ENCODE measurements at places on chromosomes 3 and 15.

- no peak for DNase-seq
Observed at GRCh38 chr15:22956978-22957260, 23.2 kb downstream of the CYFIP1 start.

GRCh38 chr15:47586653-47587224 lies 130.6 kb upstream of the SEMA6D start:
- DNase-seq: no peak

DNA sequence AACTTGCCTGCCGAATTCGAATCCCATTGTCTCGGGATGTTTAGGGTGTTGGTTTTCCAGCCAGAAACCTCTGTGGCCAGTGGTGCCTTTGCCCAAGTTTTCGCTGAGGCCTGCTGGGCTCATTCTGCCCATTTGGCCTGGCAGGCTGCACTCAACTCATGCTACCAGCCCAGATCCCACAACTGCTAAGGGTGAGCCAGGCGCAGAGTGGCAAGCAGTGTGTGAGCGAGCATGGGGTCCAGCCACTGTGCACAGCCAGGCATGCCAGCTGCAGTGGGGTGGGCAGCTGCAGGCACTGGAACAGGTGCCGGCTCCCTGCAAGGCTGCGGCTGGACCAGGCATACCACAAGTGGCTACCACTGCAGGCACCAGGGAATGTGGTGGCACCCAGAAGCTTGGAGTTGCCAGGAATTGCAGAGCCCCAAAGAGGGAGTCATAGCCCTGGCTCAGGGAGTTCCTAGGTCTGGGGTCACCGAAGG lies 151.4 kb upstream of the P2RY1 start:
- no peak for DNase-seq

- peak; percentile 48 for DNase-seq
Observed at GRCh38 chr3:197878427-197878826, 71.6 kb upstream of the RPL35A start.

DNA sequence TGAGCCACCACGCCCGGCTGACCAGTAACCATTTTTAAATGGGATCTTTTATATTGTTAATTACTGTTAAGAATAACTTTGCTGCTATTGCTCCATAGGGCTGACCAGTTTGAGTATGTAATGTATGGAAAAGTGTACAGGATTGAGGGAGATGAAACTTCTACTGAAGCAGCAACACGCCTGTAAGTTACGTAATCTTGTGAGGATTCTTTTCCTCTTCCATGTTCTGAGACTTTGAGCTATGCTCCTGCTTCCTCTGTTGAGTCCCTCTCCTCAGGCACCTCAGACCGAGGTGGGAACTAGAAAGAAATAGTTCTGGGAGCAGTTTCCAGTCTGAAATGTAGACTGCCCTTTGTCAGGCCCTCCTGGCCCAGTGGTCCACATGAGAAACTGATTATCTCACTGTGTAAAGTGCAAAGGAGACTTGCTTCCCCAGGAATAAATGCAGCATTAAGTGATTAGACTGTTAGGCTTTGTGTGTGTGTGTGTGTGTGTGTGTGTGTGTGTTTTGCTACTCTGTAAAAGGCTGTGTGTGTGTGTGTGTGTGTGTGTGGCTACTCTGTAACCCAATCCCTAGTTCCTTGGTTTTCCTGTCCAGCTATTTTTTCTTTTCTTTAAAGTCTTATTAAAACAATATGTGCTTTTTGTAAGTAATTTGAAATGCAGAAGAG lies 5.2 kb downstream of the POLR2H start:
- DNase-seq: no peak

DNA sequence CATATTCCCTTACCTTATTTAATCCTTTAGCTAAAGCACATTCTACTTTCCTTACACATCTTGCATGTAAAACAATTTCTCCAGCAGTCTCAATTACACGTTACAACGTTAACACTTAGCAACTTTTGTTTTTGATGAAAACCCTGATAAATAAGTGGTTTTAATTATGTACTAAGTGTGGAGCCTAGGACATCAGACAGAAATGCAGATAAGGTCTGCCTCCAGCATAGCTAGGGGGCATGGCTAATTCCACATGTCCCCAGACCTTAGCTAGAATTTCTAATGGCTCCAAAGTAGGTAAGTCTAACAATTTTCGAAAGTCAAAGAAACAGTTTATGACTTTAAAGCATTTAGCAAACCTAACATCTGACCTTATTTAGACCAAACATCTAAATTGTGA lies 77.4 kb upstream of the TERB2 start:
- no peak for DNase-seq

- DNase-seq: no peak
Observed at GRCh38 chr3:66196633-66197032, 24.2 kb upstream of the SLC25A26 start.

GRCh38 chr3:70811880-70812279 lies 499.4 kb upstream of the MDFIC2 start:
- no peak for DNase-seq

- peak; percentile 23 for DNase-seq
Observed at GRCh38 chr3:132034486-132035464, at the start of gene CPNE4. TSS of gene CPNE4 (minus strand) at chr3:132035014.

DNA sequence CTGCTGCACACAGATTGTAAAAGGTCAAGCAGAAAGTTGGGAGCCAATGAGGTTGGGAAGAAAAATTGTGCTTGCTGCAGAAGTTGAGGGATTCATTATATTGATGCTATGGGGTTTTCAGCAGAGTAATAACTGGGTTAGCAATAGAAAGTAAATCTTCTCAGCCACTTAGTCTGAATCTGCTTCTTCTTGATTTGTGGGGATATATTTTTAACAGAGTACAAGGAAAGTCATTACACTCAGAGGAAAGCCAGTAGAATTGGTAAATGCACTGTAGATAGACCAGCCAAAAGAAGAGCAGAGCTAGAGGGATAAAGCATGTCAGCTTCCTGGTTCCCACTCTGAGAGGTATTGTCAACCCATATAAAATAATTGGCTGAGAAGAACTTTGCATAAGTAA lies 663.6 kb downstream of the NLGN1 start:
- DNase-seq: no peak

GRCh38 chr15:51938286-51938685 lies 33.3 kb downstream of the LEO1 start:
- no peak for DNase-seq

- DNase-seq: no peak
Observed at GRCh38 chr3:38255627-38256026, 10.0 kb upstream of the SLC22A13 start.

DNA sequence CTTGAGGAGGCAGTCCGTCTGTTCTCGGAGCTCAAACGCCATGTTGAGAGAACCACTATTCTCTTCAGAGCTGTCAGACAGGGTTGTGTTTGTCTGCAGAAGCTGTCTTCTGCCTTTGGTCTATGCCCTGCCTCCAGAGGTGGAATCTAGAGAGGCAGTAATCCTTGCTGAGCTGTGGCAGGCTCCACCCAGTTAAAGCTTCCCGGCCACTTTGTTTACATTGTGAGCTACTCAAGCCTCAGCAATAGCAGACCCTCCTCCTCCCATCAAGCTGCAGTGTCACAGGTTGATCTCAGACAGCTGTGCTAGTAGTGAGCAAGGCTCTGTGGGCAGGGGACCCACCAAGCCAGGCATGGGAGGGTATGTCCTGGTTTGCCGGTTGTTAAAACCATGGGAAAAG lies 8.9 kb downstream of the OR5AC2 start:
- no peak for DNase-seq

DNA sequence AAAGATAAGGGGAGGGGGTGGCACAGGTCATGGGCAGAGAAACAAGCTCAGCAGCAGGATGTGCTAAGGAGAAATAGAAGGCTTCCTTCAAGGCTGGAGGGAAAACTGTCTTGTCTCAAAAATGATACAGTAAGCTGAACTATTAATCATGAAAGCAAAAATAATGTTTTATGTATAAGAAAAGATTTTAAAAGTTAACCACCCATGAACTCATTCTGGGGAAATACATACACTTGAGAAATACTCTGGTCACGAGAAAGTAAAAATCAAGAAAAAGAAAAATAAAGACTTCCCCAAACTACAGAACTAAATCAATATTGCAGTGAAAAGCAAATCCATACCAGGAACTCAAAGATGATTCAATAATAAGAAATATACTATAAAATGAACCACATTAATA lies 80.7 kb downstream of the KLF13 start:
- no peak for DNase-seq

- DNase-seq: no peak
Observed at GRCh38 chr3:20462226-20462625, 276.2 kb upstream of the SGO1 start.

DNA sequence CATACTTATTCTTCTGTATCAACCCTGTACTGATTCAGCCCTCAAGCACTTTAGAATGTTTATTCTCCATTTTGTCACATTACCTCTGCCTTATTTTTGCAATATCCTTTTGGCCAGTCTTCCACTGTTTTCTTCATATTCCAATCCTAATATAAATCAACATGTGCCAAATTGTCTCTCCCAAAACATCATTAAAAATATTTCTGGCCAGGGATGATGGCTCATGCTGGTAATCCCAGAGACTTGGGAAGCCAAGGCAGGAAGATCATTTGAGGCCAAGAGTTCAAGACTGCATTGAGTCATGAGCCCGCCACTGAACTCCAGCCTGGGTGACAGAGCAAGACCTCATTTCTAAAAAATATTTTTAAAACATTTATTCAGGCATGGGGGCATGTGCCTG lies 641.4 kb upstream of the CBLB start:
- no peak for DNase-seq

DNA sequence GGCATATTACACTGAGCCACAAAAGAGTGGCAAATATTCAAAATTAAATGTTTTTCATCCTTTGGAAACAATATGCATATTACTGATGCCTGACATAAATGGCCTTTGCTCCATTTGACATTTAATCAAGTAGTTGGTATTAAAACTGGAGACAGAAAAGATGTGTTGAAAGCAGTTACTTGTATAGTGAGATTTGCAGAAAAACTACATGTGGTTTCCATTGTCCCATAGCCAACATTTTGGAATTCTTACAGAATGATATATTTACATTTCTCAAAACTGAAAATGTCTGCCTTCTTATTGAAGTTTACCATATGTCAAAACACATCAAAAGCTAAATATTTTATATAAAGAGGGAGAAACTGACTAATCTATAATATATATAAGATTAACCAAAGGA lies 21.6 kb downstream of the SHOX2 start:
- DNase-seq: no peak

GRCh38 chr3:114567771-114568170 lies 273.9 kb downstream of the TIGIT start:
- no peak for DNase-seq

- DNase-seq: no peak
Observed at GRCh38 chr3:57982561-57983243, 25.5 kb upstream of the FLNB start.

DNA sequence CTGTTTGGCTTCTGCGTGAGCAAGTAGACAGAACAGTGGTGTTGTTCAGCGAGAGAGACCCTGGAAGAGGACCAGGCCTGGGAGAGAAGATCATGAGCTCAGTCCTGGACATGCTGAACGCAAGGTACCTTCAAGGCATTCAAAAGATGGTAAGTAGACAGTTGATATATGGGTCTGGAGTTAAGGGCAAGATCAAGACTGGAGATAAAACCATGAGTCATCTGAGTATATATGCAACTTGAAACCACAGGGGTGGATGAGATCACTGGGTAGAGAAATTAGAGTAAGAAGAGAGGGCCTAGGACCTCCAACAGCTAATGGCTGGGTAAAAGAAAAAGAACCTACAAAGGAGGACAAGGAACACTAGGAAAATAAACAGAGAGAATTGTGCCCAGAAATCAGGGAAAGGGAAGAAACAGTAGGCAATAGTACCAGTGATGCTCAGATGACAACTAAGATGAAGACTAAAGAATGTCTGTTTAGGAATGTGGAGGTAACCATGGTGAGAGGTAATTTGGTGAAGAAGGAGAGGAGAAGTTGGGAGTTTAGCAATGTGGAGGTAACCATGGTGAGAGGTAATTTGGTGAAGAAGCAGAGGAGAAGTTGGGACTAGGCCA lies 343.2 kb upstream of the ADAMTS9 start:
- DNase-seq: no peak

DNA sequence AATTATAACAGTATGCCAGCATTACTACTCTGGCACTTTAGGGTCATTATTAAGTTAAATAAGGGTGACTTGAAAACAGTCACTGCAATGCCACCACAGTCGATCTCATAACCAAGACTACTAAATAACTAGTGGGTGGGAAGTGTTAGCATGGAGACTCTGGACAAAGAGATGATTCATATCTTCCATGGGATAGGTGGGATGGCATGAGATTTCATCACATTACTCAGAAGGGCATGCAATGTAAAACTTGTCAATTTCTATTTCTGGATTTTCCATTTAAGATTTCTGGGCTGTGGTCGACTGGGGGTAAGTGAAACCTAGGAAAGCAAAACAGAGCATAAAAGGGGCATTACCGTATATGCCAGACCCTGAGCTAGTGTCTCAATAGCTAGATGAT lies 538.9 kb upstream of the GRM7 start:
- no peak for DNase-seq

GRCh38 chr15:88835646-88836045 lies 32.4 kb downstream of the ACAN start:
- DNase-seq: no peak

GRCh38 chr15:33971811-33972210 lies 3.5 kb downstream of the CHRM5 start:
- DNase-seq: no peak

DNA sequence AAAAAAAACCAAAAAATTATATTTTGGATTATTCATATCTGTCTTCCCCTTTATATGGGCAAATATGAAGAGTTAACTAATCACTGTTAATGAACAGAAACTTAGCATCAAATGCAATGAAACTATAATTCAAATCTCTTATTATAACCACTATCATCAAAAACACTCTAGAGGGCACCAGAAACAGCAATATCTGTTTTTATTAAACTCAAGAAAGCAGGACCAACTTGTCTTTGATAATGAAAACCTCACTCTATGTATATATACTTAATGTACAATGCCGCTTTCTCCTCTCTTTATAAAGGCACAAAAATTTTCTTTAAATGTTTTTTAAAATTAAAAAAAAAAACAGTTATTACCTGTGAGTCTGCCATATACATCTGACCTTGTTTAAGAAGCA lies 92.7 kb downstream of the UACA start:
- DNase-seq: no peak

- DNase-seq: no peak
Observed at GRCh38 chr3:25257026-25257425, 171.0 kb upstream of the RARB start.

DNA sequence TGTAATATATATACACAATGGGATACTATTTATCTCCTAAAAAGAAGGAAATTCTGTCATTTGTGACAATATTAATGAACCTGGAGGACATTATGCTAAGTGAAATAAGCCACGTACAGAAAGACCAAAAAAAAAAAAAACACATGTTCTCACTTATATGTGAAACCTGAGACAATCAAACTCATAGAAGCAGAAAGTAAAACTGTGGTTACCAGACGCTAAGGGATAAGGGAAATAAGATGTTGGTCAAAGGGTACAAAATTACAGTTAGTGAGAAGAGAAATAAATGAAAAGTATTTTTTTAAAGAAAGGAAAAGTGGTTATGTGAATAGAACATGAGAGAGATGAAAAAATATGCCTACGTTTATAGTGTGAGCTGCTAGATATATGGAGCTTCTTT lies 101.1 kb downstream of the CPNE4 start:
- no peak for DNase-seq
